ENCODE measurements at places on chromosomes 6 and 20.

GRCh38 chr6:92043777-92044176, 1375.6 kb downstream of the EPHA7 start:
- DNase-seq: no peak

GRCh38 chr20:64038565-64039292, 2.7 kb downstream of the C20orf204 start:
- DNase-seq: peak; percentile 76

DNA sequence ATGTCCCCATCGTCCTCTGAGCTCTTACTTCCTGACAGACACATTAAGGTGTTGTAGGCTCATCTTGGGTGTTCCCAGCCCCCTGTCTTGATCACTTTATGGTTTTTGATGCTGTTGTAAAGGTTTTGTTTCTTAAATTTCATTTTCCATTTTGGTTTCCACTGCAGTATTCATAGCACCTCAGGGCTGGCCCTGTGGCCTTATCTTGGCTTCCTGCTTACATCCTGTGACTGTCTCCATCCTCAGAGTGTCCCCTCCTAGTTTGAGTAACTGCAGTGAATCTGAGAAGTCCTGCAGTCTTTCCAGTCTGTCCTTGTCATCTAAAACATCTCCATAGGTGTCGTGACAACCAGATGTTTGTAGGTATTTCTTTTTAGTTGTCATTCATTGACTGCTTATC, 50.9 kb downstream of the JARID2 start:
- DNase-seq: no peak

- DNase-seq: no peak
Observed at GRCh38 chr6:38435330-38435729, 204.4 kb downstream of the BTBD9 start.

DNA sequence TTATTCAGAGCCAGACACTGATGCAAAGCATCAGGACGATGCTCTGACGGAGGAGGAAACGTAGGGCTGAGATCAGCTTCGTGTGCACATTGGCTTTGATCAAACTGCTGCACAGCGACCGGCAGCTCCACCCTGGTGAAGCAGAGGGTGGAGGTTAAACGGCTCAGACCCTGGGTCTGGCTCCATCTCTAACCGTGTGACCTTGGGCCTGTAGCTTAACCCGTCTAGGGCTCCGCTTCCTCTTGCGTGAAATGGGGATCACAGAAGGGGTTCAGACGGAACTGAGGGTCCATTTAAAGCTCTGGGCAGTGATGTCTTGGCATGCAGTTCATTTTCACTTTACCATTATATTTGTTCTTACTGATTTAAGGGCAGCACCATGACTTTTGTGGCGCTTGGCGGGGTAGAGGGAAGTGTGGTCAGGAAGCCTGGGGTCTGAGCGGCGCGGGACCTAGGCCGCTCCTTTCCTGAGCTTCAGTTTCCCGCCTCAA, 644 bp downstream of the RBL1 start:
- peak; percentile 21 for DNase-seq

DNA sequence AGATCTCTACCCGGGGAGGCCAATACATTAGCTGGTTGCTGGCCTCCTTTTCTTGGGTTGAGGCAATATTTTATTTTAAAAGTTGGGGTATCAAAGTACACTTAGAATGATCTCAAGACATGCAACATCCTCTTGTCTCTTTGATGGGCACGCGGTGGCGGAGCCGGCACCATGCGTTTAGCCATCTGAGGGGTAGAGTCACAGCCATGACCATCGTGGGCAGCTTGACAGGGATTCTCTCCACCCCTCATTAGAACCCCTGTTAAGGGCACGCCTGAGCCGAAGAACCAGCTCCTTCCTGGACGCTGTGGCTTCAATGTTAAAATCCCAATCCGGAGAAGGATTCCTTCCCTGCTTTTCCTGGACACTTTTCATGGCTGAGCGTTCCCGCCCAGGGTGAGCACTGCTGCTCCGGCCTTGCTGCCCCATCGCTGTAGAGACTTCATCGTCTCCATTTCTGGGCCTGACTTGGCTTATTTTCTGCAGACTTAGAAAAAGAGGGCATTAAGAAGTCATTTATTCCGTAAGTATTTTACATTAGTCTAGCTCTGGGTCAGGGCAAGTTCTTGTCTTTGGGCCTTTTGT, 142.7 kb upstream of the CDH4 start:
- DNase-seq: no peak

DNA sequence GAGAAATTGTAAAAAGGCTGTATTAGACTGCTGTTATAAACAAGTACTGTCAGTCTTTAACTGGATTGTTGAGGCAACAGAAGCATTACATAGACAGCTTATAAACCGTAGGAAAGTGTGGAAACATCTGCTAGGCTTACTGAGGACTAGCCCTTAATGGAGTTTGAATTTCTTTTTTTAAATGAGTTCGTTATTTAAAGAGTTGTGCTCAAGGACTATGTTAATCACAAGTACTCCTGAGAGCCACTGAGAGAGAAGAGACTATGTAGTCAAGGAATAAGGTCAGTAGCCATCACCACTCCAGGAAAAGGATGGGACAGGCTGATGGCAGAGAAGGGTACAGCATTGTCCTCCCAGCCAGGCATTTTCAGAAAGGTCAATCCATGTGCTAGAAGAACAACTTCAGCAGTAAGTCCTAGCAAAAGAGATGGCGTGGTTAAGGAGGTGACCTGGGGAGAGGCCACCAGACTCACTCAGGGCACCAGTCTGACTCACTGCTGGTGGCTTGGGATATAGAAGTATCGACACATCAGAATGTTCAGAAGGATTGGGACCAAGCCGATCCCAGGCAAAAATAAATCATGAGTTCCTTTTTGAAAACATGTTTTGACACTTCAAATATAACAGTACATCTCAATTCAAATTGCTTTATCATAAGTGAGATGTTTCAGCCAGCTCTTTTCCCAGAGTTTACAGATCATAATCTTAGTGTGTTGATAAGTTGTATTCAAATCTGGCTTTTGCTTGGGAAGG, 6.4 kb downstream of the RPS12 start:
- no peak for DNase-seq

- DNase-seq: no peak
Observed at GRCh38 chr6:152669895-152670294, 27.8 kb upstream of the MYCT1 start.

GRCh38 chr20:50277460-50278376, 87.1 kb downstream of the CEBPB start:
- DNase-seq: no peak

GRCh38 chr6:6037179-6037578, 30.5 kb upstream of the NRN1 start:
- no peak for DNase-seq

- DNase-seq: no peak
Observed at GRCh38 chr20:19510611-19511010, 247.4 kb upstream of the RIN2 start.
